ENCODE measurements at places on chromosomes 4 and X.

GRCh38 chrX:16472345-16472744 is 177.6 kb upstream of the S100G start:
- no peak for DNase-seq

DNA sequence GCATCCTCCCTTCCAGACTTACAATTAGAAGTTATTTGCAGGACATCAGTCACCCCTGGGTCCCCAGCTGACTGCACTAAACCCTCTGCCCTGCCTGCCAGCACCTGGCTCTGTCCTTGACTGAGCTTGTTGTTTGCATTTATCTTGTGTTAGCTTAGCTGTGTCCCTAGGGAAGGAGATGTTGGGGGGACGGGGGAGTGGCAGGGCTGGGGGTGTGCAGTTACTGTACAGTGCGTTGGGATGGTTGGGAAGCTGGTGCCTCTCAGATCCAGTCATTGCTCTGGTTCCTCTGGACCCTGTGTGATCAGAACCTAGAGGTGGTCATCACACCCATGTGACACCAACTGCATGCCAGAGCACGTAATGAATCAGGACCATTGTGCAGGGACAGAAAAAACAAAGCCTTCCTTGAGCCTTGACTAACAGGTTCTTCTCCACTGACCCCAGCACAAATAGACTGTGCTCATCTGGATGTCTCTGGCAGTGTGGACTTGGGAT is 32.7 kb upstream of the PROM1 start:
- no peak for DNase-seq

- no peak for DNase-seq
Measured at GRCh38 chr4:15235135-15235534, 192.7 kb upstream of the C1QTNF7 start.

DNA sequence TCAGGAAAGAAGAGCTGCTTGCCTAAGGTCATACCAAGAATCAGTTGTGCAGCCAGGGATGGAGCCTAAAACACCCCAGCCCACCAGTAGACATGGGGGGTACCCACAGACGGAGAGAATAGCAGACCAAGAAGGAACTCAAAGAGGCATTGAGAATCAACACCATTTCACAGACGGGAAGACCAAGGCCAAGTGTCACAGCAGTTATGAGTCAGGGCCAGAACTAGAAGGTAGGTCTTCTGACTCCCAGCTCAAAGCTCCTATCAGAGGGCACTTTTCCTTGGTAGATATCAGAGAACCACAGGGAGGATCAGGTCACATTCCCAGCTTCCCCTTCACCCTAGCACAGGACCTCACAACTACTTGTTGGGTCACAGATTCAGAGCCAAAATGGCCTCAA is 14.5 kb downstream of the OTUD5 start:
- no peak for DNase-seq

DNA sequence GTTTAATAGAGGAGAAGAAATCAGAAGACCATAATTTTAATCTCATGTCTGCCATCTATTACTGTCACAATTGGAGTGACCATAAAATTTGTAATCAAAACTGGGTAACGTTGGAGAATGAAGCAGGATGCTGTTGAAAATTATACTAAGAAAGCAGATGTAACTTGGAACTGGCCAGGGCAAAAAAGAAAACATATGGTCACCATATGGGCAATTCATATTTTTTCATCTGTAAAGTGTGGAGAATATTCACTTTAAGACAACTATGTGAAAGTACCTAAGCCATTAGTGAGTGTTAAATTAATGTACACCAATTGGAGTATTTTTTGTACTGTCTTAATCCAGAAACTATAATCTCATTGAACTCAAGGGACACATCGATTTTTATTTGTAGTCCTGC is 1008.0 kb downstream of the GLUD2 start:
- DNase-seq = no peak

DNA sequence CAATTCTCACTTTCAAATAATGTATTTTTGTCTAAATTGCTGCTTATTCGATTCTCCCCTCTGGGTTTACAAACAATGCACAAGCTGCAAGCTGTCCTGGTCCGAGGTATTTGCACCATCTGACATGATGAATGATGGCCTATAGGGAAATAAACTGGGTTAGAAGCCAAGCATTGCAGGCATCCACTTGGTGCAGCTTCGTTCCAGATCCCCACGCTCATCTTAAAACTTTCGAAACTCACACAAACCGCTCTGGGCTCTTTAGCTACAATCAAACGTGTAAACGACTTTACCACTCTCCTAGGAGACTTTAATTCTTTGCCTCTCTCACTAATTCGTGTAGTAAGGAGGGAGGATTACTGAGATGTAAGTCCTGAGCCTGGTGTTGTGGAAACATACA is 19.0 kb downstream of the PHKA2 start:
- DNase-seq = no peak

DNA sequence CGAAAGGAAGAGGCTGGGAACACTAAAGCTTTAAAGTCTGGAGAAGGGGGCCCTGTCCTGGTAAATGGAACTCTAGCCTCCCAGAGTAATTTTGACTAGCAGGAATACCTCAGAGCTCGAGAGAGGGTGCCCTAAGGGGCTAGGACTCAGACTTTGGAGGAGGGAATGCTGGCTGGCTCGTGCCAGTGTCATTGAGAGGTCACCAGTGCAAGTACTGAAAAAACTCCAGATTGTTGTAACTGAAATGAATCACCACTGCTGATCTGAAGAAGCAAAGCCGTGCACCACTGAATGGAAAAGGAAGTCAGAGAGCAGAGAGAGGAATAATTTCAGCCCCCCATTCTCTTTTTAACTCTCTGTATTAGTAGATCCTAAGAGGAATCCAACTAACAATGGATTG is 690.2 kb downstream of the FAT4 start:
- DNase-seq = no peak

DNA sequence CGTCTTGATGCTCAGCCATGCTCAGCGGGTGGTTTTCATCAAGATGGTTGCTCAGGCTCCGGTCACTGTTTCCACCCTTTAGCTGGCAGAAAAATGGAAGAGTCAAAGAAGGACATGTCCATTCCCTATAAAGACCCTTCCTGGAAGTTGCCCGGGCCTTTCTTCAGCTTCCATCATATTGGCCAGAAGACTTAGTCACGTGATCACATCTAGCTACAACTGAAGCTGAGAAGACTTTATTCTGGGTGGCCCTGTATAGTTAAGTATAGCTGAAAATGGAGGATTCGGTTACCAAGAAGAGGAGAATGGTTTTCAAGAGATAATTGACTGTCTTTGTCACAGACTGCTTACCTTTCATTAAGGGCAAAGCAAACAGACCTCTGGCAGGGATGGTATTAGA is 296.7 kb upstream of the CASK start:
- DNase-seq = no peak

DNA sequence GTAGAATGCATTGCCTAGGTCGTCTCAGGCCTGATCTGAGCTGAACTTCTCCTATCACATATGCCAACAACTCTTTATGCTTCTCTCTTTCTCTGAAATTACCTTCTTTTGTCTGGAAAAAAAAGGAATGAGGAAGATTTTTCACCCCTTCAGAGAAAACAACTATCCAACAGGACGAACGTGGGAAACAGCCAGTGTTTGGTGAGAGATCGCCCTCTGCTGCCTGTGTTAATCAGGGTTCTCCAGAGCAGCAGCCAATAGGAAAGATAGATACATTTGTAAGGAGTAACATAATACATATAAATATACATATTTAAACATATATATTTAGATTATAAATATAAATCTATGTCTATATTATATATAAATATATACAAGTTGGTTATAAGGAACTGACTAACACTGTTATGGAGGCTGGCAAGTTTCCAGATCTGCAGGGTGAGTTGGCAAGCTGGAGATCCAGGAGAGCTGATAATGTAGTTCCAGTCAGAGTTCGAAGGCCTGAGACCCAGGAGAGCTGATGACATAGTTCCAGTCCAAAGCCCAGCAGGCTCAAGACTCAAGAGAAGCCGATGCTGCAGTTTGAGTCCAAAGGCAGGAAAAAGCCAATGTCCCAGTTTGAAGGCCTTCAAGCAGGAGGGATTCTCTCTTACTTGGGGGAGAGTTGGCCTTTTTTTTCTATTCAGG is 13.3 kb downstream of the CETN2 start:
- no peak for DNase-seq
